Fibroblast of skin of right quadriceps (primary cell): ENCODE measurements at places on chromosomes 4 and X.
A peak's percentile ranks its signal among the peaks of the same experiment; 100 is the strongest.

- no peak for DNase-seq
Observed at GRCh38 chrX:55841962-55842752, 124.6 kb downstream of the RRAGB start.

DNA sequence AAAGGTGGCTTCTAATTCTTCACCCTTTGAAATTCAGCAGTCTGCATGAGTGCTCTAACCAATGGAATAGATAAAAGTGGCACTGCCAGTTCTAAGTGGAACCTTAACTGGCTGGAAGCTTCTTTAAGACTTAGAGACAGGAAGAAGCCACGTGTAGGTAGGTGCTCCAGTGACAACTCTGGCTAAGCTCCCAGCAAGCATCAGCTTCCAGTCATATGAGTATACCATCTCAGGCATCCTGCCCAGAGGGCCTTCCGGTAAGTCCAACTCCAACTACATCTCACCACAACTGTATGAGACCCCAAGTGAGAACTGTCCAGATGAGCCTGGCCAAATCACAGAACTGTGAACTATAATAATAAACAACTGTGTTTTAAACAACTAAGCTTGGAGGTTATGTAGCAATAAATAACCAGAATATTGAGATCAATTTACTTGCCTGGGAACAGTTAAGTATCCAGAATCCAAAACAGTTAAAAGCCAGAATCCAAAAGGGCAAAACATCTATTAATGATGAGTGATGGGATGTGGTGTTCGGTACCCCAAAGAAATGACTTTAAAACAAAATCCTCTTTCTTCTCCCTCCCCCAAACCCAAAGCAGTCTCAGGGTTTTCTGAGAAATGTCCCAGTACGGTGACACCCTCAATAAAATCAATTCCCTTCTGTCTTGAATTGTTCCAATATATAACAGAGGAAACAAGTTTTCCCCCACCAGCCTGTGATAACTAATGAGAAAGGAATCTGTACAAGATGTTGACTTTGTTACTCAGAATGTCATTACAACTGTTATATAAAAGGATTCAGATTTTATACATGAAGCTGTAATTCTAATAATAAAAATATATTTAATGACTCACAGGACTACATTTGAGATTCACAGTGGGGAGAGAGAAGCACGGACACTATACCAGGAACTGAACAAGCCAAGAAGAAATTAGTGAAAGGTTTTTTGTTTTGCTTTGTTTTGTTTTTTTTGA, 4.2 kb downstream of the TSPAN5 start:
- peak; percentile 94 for DNase-seq

DNA sequence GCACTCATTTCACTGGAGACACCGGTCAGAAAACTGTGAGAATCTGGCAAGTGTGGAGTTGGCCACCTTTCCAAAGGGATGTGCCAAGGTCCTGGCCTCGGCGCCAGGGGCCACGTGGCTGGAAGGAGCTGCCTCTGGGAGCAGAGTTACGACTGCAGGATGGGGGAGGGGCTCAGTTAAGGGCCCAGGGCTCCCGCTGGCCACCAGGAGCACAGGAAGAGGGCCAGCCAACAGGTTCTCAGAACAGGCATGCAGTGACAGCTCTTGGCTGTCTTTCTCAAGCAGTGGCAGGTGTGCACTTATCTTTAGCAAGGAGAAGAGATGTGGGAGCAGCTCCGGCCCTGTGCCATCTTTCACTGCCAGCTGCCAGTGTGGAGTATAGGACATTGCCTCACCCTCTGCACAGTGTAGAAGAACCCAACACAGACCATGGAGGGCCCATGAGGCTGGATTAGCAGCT, 115.9 kb upstream of the RBPJ start:
- DNase-seq = no peak

GRCh38 chr4:96691521-96691920, 851.6 kb downstream of the PDHA2 start:
- no peak for DNase-seq

- no peak for DNase-seq
Observed at GRCh38 chr4:48499551-48500066, 9.6 kb downstream of the ZAR1 start.

GRCh38 chr4:130335417-130336194, 1239.7 kb downstream of the C4orf33 start:
- no peak for DNase-seq

DNA sequence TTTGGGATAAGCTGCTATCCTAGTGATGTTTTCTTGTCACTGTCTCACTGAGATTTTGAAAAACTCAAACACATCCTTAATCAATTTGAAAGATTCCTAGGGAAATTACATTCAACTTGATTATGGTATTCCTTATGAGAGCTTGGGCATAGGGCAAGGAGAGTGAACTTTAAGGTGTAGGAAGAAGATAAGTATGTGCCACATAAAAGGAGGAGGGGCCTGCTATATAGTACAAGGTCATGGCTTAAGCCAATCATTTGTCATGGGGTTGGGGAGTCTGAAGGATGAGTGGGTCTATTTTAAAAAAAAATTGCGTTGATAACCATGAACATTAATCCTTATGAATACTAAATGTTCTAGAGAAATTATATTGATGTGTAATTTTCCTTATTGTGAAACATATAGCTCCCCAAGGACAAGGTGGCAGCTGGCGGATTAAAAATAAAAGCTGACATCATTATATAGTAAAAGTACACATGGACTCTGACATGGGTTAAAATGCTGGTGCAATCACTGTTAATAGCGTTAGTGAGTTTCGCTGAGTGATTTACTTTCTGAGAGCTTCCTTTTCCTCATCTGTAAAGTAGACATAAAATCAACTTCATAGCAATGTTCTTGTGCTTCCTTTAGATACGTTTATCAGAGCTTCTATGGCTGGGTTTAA, 17.4 kb downstream of the GALNT7 start:
- DNase-seq = no peak

DNA sequence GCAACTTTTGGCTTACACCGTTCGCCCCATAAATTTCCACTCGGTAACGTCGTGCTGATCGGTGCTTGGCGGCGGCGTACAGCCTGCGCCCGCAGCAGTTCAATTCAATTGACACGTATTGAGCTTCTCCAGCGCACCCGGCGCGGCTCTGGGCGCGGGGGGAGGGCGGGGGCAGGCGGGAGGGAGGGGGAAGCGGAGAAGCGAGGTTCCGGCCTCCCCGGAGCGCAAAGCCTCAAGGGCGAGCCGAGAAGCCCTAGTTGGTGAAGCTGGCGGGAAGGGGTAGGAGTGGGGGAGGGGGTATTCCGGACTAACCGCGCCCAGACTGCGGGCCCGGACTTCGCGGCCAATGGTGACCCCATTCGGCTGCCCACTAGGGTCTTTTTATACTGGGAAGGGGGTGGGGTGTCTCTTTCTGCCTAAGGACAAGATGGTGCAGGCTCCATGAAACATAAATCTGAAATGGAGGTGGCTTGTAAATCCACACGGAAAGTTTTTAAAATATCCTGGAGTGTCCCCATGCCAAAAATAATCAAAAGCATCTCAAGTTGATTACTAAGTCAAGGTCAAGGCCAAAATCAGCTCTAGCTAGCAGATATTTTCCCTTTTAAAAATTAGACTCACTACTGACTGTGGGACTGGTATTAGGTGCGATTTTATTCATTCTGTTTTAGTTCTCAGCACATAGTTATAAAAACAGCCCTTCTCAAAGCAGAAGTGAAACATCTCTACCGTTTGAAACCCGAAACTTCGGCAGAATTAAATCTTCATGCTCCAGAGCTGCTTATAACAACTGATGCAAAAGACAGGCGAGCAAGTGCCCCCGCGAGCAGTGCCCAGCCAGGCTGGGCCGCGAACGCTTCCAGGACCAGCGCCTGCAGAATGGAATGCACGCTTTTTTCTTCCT, 1.5 kb upstream of the BCOR start:
- DNase-seq = no peak

DNA sequence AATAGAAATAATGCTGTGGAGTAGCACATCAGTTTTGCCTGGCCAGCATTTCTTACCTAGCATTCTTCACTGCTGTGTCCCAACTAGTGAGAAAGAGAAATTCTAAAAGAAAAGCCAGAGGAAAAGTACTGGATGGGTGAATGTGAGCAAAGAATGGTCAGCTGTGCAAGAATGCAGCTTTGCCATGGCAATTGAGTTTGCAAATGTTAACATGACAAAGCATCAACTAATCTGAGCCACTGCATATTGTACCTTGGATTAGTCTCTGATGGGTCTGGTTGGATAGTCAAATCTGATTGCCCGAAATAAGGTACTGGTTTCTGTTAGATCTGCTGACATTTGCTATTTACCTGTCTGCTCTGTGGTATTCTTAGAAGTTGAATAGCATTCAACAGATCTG, 38.7 kb downstream of the ADD1 start:
- no peak for DNase-seq

GRCh38 chrX:9609499-9609898, 144.6 kb downstream of the TBL1X start:
- DNase-seq = no peak

DNA sequence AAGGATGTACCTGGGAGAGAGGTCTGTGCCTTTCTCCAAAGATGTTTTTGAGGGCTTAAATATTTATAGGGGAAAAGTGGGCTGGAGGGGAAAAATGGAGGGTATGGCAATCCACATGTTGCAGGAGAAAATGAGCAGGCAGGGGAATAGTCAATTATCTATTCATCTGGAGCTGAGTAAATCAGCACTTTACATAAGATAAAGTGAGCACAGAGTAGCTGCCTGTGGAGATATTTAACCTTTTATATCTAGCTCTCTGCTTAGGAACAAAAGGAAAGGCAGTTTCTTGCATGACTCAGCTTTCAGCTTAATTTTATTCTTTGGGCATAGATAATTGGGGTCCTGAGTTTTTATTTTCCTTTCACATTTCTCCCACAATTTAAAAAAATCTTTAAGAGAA, 93.6 kb upstream of the NPY2R start:
- no peak for DNase-seq

DNA sequence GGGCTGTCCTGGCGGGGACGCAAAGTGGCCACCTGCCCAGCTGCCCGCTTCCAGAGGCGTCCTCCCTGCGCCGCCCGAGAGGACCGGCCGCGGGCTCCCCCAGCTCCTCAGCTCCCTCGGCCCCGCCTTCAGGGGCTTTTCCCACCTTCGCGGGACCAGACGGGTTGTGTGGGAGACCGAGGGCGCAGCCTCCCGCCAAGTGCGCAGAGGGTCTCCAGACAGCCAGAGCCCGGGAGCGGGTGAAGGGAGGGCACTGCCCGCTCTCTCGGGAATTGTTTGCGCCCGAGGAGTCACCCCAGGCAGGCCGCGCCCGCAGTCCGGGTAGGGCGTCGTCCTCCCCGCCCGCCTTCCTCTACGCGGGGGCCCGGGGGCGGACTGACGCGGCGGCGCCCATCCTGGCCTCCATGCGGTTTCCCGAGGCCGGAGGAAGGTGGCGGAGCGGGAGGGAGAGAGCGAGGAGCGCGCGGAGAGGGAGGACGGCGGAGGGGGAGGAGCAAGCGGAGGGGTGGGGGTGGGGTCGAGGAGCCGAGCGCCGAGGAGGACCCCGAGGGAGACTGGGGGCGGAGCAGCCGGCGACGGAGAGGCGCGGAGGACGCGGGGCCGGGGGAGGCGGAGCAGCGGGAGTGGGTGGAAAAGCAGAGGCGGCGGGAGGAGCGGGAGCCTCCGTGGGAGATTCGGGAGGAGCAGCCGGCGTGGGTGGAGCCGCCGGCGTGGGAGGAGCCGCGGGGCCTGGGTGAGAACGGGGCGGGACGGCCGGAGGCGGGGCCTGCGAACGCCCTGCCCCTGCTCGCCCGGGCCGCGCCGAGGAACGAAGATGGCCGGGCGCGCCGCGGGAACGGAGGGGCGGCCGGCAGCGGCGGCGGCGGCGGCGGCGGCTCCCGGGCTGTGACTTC, 47.5 kb downstream of the CLDN34 start:
- peak; percentile 89 for DNase-seq

- DNase-seq = no peak
Observed at GRCh38 chrX:138886769-138887168, 175.3 kb upstream of the FGF13 start.

- no peak for DNase-seq
Observed at GRCh38 chr4:186190581-186191199, 677 bp upstream of the CYP4V2 start.
